Activated T-helper 2 cell treated with anti-CD3 and anti-CD28 coated beads, Interferon-gamma antibody, Interleukin-2, Interleukin-4, amounts not matched to agents 10 μg/mL and 5 μg/mL and 100 μg/mL, durations not matched to agents 14 hours and 24 hours and 36 hours (primary cell): ENCODE measurements at places on chromosomes 4 and X.

DNA sequence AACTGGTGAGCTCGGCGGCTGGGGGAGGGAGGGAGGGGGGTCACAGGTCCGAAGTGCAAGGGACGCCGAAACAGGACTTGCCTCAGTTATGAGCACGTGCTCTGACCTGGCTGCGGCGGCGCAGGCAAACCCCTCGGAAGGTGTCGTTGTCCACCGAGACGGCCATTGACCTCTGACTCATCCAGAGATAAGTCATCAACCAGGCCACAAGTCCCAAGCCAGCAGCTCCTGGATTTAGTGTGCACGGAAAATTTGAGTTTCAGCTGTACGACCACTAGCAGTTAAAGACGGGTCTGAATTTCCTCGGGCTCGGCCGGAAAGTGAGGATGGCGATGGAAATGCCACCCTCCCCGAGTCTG is 674 bp downstream of the SH3D19 start:
- no peak for DNase-seq

- no peak for DNase-seq
Measured at GRCh38 chr4:35506161-35506560, 738.2 kb downstream of the ARAP2 start.

GRCh38 chr4:74428276-74428675 is 16.7 kb upstream of the AREG start:
- DNase-seq, result no peak

DNA sequence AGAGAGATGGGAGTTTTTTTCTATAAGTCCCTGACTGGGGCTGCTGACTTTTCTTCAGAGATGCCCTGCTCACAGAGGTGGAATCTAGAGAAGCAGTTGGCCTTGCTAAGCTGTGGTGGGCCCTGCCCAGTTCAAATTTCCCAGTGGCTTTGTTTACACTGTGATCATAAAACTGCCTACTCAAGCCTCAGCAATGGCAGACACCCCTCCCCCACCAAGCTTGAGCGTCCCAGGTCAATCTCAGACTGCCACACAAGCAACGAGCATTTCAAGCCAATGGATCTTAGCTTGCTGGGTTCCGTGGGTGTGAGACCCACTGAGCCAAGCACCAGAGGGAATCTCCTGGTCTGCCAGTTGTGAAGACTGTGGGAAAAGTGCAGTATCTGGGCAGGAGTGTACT is 199.8 kb upstream of the WDFY3 start:
- DNase-seq, result no peak

DNA sequence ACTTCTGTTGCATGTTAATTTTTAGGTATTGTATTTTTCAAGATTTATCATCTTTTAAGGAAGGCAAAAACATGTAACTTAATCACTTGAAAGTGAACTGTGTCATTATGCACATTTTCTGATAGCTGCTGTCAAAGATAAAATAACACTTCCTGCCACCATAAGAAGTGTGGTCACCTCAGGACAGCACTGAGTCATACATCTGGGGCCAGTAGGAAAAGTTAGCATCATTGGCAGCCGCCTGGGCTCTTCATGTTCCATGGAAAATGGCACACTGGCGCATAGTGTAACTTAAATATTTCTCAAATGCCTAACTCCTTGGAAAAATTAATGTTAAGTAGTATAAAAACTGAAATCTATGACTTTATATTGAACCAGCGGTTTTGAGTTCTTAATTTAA is 24.2 kb downstream of the CNKSR2 start:
- no peak for DNase-seq

- no peak for DNase-seq
Measured at GRCh38 chrX:145553702-145554101, 263.9 kb upstream of the SLITRK2 start.

GRCh38 chr4:102527695-102528283 is 26.6 kb downstream of the NFKB1 start:
- no peak for DNase-seq

GRCh38 chr4:52618795-52619590 is 40.1 kb downstream of the USP46 start:
- no peak for DNase-seq

DNA sequence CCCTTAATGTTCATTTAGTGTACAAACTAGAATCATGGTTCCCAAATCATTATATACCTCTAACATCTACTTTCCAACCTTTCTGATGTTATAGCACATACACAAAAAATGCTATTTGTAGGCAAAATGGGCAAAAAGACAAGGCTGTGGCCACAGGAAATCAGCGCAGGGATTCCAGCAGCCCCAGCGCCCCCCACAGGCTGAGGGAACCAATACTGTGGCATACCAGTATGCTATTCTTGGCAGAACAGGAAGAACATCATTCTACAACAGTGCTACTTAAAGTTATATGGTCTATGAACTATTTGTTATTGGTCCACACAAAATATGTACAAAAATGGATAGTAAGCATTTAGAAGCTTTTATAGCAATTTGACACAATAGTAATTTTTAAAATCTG is 25.3 kb downstream of the STEEP1 start:
- DNase-seq, result no peak

GRCh38 chrX:44667771-44668170 is 125.1 kb upstream of the FUNDC1 start:
- no peak for DNase-seq

DNA sequence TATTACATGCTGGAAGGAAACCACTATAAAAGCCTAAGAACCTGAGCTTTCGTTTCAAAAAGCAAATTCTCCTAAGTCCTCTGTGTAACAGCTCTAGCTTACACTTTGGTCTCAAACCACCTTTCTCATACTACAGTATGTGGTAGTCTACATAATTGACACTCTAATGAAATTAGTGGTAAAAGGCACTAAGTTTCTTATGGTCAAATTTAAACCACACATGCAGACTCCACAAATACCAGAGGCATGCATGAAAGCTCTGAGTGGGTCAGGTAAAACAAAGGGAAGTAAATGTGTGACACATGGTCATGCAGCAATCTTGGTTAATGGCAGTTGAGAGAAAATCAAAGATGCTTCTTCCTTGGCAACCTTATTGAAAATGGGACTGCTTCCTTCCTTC is 187.8 kb downstream of the CCNG2 start:
- no peak for DNase-seq

DNA sequence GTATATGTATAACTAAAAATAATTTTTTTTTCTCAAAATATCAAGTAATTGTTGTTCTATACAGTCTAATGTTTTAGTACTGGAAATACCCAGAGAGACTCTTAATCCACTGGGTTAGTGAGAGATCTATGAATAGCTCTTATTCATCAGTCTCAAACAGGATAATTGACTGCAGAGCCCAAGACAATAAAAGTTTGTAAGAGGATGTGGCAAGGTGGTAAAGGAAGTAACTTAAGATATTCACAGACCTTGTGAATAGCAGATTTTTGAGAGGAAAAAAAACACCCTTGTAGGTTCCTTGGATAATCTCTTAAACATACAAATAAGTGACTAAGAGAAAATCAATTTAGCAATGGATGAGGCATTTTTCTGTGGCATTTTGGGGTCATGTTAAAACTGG is 210.9 kb upstream of the FAM241A start:
- no peak for DNase-seq

GRCh38 chr4:40645586-40645985 is 15.9 kb upstream of the RBM47 start:
- no peak for DNase-seq

- no peak for DNase-seq
Measured at GRCh38 chr4:41728573-41728913, 20.0 kb downstream of the PHOX2B start.

DNA sequence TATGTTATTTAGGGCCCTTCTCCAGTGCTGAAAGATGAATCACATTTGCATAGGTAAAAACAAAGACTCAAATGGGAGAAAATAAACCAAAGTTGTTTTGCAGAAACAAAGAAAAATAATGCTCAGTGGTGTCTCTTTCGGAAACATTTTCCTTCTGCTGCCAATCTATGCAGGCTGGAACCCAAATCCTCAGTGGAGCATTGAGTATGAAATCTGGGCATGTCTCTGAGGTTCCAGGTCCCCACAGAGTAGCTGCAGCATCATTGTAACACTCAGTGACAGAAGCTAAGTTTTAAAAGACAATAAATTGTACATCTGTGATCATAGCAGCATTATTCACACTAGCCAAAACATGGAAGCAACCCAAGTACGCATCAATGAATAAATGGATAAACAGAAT is 303.6 kb downstream of the FBXW7 start:
- no peak for DNase-seq

- DNase-seq, result no peak
Measured at GRCh38 chr4:79673377-79673776, 265.3 kb upstream of the GK2 start.

DNA sequence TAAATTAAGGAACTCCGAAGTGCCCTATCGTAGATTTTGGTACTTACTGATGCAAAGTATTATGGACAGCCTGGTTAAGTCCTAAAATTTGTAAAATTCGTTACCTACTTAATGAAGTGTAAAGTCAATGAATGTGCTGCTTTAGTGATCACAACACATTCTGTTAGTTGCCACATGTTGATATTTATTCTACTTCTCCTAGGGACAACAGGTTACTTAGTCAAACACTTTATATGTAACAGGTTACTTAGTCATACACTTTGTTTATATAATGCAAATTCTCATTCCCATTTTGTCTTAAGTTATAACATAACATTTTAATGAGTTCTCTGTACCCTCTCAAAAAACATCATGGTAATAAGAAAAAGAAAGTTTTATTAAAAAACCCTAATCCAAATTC is 643.0 kb upstream of the FTHL17 start:
- no peak for DNase-seq

GRCh38 chr4:94530073-94530472 is 78.3 kb downstream of the PDLIM5 start:
- no peak for DNase-seq

- no peak for DNase-seq
Measured at GRCh38 chr4:70062000-70062399, 11.8 kb downstream of the HTN1 start.

- no peak for DNase-seq
Measured at GRCh38 chrX:29299684-29300083, 712.4 kb downstream of the IL1RAPL1 start.

DNA sequence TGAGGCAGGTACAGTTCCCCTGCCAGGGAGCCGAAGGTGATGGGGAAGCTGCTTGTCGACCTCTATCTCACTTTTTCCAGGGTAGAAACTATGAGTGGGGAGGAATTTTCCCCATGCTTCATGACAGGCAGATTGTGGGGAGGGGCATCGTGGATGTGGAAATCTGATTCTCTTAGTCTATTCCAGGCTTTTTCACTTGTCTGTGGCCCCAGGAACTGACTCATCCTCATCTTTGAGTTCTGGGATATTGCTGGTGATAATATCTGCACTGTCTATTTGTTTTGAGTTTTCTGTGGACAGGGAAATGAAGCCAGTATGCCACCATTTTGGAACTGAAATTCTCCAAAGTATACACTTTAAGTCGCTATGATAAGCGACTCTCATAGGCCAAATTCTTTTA is 7.6 kb upstream of the TLR2 start:
- no peak for DNase-seq

DNA sequence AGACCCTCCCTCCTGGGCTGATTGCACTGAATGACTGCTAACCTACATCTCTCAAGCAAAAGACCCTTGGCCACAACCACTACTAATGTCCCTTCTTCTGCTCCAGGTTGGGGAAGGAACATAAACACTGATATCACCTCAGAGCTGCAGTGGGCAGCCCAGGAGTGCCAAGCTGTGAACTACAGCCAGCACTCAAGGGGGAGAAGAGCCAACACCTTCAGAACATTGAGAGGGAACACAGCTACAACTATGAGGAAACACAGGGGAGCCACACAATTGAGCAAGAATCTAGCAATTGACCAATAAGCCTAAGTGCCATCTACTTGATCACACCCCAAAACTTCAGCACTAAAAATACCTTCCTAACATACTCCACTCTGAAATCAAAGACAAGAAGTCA is 222.8 kb downstream of the SPATA18 start:
- DNase-seq, result no peak

DNA sequence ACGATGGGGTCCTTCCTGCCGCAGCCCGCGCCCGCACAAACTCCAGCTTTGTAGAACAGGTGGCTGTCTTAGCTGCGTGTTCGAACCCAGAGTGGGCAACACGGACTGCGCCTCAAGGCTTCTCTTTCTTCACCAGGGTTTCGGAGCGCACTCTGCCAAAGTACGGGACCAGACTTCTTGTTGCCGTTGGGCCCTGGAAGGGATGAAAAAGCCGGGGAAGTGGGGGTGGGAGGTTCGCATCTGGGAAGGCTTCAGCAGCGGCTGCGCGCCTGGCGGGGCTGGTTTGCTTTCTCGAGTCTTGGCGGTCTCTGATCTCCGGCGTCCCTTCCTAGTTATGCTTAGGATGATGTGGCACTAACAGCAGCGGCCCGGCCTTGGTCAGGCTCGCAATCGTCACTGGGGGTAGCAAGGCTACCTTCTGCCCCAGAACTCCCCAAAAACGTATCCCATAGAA is 673 bp downstream of the PARM1 start:
- DNase-seq, result no peak

DNA sequence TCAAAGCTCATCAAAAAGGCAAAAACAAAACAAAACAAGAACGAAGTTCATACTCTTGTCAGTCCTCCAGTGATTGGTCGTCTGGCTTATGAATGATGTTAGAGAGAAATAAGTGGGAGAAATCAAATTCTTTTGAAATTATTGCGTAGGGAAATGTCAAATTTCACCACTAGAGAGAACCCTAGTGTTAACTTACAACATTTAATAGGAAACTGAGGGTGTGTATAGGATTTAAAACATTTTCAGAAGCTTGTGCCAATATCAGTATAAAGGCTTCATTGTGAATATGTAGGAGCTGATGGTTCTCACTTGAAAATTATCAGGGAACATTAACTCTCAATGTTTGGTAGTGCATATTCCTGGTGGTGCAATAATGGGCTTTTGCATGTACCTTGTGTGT is 17.4 kb downstream of the ADH6 start:
- DNase-seq, result no peak

DNA sequence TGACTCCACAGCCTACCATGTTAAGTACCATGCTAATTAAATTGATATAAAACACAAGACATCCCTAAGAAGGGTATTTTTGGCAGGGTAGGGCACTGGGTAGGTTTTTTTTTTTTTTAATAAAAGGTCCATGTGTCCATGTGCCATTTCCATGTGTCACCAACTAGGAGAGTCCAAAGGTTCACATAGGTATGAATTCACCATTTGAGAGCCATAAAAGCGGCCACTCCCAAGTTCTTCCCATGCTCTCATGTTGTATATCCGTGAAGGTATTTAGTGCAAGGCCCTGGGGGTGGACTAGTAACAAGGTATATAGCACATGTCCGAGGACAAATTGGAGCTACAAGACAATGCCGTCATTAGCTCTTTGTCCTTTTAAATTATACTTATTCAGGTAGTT is 107.3 kb downstream of the PDE5A start:
- DNase-seq, result no peak

DNA sequence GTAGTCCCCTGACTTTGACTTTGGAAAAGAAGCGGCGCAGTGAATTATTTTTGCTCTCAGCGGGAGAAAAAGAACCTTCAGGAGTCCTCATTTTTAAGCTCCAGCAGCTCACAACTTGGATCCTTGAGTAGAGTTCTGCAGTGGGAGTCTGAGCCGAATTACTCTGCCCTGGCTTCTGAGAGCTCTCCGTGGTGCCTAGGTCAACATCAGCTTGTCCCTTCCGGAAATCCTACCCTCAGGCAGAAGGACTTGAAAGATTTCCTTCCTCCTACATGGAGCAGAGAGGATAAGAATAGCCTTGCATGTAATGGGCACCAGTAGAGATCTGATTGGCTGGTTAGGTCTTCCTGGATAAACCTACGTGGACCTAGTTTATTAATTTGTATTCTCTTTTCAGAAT is 549.7 kb upstream of the TENM3 start:
- DNase-seq, result no peak
